ENCODE measurements at places on chromosomes 12 and 14.

- no peak for DNase-seq
Observed at GRCh38 chr12:91772411-91772810, 373.2 kb downstream of the BTG1 start.

DNA sequence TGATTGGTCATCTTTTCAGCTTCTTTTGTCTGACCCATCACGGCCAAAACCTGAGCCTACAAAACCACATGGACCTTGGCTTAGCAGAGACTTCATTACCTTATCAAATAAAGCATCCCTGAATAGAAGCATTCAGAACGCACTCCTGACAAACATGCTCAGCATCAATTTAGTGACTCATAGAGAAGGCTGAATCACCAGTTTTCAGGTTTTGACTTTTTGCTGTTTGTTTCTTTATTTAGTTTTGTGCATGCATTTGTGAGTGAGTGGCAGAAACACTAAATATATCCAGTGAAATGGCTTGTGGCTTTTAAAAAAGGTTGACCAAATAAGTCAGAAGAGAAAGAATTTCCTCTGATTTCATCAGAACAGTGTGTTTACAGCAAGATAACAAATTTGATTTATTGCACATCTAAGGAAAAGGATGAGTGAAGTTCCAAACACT is 19.0 kb upstream of the OVCH1 start:
- DNase-seq: no peak

- DNase-seq: no peak
Observed at GRCh38 chr14:68394118-68394763, 398.6 kb downstream of the ZFP36L1 start.

DNA sequence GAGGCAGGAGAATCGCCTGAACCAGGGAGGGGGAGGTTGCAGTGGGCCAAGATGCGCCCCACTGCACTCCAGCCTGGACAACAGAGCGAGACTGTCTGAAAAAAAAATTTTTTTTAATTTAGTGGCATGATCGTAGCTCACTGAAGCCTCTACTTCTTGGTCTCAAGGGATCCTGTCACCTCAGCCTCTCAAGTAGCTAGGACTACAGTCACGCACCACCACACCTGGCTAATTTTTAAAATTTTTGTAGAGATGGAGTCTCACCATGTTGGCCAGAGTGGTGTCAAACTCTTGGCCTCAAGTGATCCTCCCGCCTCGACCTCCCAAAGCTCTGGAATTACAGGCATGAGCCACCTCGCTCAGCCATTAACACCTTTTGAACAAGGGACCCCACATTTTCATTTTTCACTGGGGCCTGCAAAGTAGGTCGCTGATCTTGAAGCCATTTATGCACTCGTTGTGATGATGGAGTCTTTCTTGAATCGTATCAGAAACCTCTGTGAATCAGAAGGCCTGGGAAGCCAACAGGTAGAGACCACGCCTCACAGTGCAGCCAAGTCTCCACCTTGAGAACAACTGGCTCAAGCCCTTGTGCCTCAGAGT is 5.9 kb downstream of the HCAR1 start:
- no peak for DNase-seq

DNA sequence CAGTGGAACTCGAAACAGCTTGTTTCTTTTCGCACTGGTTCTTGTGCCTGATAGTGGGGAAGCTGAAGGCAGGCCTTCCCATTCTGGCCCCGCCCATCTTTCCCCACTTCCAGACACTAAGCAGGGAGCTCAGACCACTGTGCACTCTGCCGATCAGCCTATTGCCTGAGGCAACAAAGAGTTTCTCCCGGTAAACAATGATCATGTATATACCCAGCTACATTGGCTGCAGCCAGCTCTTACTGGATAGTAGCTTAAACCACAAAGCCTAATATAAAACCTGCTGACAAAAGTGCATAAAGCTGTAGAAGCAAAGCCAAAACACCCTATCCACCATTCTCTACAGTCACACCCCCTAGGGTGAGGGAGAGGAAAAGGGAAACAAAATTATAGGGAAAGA is 24.7 kb upstream of the GLIPR1 start:
- DNase-seq: peak; percentile 38

DNA sequence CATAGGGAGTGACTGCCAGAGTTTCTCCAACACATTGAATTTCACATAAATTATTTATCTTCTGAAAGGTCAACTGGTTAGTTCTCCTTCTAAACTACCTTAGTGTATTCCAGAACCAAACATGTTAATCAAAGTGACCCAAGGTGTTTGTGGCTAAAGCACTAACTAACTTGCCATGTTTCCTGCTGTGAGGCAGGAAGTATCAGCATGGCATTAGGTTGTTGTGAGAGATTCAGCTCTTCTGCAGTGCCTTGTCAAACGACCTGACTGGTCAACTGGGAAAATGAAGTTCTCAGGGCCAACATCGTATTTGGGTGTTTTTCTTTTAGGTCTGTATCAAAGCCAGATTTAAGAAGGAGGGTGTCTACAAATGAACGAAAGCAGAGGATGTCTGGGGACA is 448.1 kb downstream of the APAF1 start:
- no peak for DNase-seq

GRCh38 chr12:120227233-120228040 is 26.5 kb upstream of the RPLP0 start:
- DNase-seq: no peak

DNA sequence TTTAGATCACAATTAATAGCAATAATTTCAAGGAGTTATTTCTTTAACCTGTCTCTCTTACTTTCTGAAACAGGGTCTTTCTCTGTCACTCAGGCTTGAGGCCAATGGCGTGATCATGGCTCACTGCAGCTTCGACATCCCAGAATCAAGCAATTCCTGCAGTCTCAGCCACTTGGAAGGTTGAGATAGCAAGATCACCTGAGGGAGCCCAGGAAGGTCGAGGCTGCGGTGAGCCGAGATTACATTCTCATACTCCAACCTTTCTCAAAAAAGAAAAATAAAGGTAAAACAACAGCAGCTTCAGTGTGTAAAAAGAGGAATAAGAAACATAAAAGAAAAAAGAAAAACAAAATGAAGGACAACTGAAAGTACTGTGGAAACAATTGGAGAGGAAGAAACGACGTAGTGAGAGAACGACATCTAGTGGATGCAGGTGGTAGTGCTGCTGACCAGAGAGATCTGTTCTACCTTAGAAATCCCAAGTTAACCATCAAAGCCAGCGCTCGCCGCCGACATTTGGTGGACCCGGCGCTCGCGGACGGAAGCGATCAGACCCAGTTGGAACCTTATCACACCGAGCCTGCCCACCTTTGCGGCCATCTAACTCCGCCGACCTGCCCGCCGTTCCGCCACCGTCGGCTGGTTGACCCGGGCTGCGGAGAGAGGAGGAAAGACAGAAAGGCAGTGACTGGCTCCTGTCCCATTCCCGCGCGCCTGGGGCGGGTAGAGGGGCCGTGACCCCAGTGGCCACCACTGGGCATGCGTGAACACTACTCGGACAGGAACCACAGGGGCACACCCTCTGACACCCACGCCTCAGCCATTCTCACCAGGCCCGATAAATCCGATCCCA is 196.1 kb downstream of the ALG10 start:
- DNase-seq: peak; percentile 46

GRCh38 chr12:50387972-50388478 is 8.4 kb downstream of the FAM186A start:
- peak; percentile 43 for DNase-seq

DNA sequence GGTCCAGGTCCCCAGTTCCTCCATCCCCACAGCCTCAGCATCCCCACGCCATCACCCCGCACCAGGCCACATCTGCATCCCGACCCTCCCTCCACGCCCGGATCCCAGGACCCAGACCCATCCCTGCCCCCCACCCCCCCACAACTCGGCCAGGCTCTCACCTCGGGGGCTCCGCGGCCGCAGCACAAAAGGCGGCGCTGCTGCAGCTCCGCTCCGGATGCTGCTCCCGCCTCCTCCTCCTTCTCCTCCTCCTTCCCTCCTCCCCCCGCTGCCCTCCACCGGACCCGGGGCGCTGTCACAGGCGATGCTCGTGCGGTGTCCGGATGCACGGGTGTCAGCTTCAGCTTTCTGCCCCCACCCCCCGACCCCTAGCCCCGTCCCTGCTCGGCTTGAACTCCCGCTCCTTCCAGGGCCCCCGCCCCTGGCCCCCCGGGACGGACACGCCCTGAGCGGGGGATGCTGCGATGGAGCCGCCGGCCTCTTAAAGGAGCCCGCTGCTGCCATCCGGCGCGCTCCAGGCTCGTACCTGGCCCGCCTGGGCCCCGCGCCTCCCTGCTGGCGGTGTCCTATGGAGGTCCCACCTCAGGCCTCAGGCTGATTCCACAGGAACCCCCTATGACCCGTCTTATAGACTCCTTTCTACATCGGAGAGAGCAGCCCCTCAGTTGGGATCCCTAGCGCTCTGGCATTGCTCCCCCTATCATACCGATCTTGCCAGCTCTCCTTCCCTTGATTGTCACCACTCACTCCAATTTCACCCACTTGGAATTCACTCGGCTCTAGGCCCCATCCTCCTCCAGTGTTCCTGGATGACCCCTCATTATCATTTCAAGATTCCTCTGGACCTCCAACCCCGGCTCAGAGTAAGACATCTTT is at the start of gene MAP3K12:
MAP3K12 (minus strand) TSS at position 193 of the 876 bp plus-strand sequence. CDS start 12,067 bp downstream, outside the sequence.
- DNase-seq: peak; percentile 48
